ENCODE measurements at places on chromosomes 2 and 18.

GRCh38 chr2:164609790-164610189 is 11.5 kb downstream of the GRB14 start:
- no peak for DNase-seq

GRCh38 chr2:9228088-9228751 is 21.6 kb downstream of the ASAP2 start:
- DNase-seq = no peak

DNA sequence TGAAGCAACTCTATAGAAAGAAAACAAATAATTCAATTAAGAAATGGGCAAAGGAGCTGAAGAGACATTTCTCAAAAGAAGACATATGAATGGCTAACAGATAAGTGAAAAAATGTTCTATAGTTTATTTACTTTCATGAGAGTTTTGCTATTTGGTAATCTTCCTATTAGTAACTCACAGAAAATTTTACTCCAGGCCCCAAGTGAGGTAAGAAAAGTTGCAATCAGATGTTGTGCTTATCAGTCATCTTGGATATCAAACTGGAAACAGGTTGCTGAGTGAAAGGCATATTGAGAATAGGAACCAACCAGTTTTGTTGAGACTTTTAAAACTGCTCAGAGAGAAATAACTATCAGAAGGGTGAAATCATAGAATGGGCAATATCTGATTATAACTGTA is 1179.0 kb upstream of the ACVR2A start:
- DNase-seq = no peak

- DNase-seq = no peak
Observed at GRCh38 chr2:73359915-73360697, 25.5 kb upstream of the ALMS1 start.

DNA sequence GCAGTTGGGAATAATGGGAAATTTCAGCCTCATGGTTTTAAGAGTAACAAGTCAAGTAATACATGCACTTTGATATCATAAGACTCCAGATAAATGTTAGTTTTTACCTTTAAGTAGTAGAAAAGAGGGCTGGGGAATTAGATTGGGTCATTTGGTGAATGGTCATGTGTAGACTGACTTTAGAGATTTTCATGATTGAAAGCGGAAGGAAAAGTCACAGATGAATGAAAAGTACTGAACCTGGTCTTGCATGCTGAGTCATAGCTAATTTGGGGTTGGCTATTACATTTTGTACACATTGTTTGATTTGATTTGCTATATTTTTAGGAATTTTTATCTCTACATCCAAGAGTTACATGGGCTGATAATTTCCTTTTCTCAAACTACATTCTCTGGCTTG is 539.4 kb upstream of the SPHKAP start:
- no peak for DNase-seq

DNA sequence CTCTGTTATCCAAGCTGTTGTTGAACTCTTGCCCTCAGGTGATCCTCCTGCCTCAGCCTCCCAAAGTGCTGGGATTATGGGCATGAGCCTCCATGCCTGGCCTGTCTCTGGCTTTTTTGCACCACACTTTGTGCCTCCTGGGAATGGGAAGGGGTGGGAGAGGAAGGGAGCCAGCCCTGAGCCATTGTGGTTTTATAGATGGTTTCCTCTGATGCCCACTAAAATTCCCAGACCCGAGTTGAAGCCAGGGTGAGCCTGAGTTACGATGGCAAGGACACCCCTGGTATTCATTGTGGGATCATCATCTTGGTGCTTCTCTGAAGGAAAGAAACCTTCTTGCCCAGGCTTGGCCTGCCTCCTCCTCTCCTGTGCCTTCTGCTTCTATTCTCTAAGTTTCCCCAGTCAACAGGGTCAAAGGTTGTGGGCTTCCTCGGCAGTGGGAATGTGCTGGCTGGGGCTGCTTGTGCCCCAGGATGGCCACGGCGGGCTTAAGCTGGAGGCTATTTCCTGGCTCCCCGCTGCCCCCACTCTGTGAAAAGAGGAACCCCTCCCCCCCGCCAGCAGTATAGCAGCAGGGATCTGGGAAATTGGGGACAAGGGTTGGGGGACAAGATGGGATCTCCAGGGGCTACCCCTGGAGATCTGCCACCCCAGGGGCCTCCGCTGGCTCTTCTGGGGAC is 106.2 kb downstream of the STPG4 start:
- no peak for DNase-seq
